ENCODE measurements at places on chromosomes 6 and 20. TPM values are rescaled to one million over a fixed set of nuclear protein-coding genes. Genes with fewer than 3 reads are reported as not detected.

Gene BMP2
- 0.10 TPM for total RNA-seq

Gene CGAS
- 14.0 TPM for total RNA-seq

Gene EYS
- not detected for total RNA-seq

Gene LPA
- total RNA-seq: not detected

Gene EFCAB8
- total RNA-seq: not detected

Gene GJA10
- not detected for total RNA-seq

Gene HLA-DMB
- 0.76 TPM for total RNA-seq

Gene SLC22A16
- total RNA-seq: not detected

Gene RRAGD
- 1.1 TPM for total RNA-seq

GRCh38 chr6:162705736-162706135 is 21.8 kb downstream of the PRKN start:
- DNase-seq: no peak

DNA sequence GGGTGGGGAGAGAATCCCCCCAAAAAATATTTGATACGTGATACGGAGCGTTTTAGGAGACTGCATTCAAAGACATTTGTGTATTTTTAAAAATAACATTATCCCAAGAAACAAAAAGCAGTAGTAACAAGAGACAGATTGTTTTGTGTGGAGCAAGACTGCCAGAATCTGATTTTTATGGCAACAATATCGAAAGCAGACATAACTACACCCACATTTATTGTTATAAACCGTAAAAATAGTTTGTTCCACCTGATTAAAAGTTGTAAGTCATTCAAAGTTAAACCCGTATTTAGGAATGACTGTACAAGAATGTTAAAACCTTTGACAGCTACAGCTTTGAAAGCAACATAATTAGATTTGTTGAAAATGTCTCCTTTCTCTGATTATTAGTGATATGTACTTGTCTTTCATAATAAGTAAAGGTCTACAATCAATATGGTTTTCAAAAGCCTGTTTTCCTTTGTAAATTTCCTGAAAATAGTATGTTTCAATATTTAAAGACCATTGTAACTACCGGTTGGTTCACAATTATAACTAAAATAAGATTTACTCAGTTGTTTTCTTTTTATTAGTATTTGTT is 2.7 kb downstream of the EYA4 start:
- DNase-seq: no peak

GRCh38 chr20:48800177-48800576 is 27.6 kb downstream of the PREX1 start:
- DNase-seq: no peak

DNA sequence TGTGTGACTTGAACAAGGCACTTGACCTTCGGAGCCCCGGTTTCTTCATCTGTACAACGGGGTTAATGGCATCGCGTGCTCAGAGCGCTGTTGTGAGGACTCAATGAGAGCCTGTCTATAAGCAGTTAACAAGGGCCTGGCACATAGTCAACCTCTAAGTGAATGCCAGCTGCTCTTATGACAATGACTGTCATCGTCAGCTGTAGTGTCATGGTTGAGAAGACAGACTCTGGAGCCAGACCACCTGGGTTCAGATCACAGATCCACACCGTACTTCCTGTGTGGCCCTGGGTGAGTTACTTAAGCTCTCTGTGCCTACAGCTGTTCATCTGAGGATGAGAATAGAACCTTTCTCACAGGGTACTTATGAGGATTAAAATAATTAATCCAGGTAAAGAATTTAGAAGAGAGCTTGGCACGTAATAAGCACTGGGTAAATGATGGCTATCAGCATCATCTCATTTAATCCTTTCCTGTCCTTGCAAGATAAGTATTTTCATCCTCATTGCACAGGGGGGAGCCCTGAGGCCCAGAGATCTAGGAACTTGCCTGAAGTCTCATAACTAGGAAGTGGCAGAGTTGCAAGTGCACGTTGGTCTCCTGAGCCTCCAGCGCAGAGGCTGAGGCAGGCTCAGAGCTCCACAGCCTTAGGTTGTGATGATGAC is 105.3 kb downstream of the EYA2 start:
- DNase-seq: no peak

DNA sequence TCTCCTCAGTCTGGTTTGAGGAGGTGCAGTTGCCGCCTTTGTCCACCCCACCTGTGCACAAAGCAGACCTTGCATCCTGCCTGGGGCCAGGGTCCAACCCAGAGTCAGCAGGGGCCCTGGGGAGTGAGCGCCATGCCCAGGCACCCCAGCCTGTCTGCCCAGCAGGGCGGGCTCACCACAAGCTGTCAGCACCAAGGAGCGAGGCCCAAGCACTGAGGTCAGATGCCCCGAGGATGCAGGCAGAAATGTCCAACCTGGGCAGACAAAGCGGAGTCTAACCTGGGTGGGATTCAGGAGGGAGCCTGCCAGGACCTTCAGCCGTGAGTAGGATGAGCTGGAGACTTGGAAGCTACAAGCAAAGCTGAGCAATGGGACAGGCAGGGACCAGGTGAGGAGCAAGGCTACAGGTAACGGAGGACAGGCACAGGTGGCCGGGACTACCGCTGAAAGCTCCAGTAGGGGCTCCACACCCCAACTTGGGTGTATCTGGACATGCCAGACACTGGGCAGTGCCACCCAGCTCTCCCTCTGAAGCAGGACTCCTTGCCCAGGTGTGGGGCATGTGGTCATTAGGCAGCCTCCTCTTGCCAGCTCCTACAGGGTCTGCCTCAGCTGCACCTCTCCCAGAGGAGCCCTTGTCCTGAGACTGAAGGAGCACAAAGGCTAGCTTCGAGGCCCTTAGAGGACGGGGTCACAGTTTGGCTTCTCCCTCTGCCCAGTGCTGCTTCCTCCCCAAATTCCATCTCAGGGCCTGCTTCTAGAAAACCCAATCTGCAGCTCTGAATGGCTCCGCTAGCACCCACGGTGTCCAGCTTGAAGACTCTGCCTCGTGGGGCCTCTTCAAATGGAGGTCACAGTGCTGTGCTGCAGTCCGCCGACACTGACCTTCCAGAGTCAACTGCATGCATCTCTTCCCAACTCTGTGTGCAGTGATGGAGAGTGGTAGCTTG is 210.6 kb upstream of the CDYL start:
- no peak for DNase-seq

GRCh38 chr6:75085931-75086635 is 119.8 kb downstream of the COL12A1 start:
- DNase-seq: no peak

GRCh38 chr20:34709831-34710567 is 5.9 kb downstream of the TP53INP2 start:
- peak; percentile 24 for DNase-seq

GRCh38 chr6:11921751-11922150 is 90.4 kb upstream of the HIVEP1 start:
- DNase-seq: no peak

- peak; percentile 74 for DNase-seq
These were observed at the start of gene MOCS1 for GRCh38 chr6:39934131-39934757. Gene MOCS1 (minus strand): TSS chr6:39934462. CDS start chr6:39934417, 45 bp downstream.

DNA sequence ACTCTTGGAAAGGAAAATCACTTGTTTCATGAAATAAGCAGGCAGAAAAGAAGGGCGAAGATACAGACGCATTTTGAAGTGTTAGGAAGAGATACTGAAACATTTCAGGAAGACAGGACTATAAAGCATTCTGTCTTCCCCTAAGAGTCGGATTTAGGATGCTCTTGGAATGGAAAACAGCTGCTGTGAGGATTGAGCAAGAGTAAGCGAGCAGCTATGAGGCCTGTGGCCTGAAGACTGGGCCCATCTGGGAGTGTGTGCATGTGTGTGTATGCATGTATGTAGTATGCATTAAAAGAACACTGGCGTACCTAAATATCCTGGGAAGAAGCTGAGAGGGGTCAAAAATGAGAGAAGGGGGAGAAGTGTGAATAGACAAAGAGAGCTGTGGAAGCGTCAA is 83.6 kb downstream of the SIM1 start:
- no peak for DNase-seq

DNA sequence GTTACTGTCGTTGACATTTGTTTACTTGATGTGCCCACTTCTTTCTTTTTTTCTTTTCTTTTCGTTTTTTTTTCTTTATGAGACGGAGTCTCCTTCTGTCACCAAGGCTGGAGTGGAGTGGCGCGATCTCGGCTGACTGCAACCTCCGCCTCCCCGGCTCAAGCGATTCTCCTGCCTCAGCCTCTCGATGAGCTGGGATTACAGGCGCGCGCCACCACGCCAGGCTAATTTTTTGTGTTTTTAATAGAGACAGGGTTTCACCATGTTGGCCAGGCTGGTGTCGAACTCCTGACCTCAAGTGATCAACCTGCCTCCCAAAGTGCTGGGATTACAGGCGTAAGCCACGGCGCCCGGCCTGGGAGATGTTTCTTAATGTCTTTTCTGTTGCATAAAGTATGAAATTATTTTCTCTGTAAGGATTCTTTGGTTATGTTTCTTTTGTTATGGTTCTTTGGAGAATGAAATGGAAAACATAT is 33.3 kb upstream of the PRSS16 start:
- peak; percentile 30 for DNase-seq

GRCh38 chr20:41594514-41595322 is 23.5 kb downstream of the CHD6 start:
- DNase-seq: no peak

DNA sequence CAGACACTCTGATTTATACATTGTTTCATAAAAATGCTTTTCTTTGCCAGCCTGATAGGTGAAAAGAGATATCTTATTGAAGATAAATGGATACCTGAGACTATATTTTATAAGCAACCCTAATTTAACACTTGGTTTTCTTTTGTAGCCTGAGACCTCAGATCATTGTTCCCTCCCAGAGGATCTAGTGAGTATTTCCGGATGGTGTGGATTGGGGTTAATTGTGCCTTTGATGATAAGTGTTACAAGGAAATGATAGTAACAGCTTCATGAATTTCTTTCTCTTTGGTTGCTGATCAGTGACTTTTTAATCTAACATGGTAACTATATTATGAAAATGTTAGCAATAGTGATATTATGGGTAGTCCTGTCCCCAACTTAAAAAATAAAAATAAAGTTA is 30.4 kb downstream of the KDM1B start:
- no peak for DNase-seq

DNA sequence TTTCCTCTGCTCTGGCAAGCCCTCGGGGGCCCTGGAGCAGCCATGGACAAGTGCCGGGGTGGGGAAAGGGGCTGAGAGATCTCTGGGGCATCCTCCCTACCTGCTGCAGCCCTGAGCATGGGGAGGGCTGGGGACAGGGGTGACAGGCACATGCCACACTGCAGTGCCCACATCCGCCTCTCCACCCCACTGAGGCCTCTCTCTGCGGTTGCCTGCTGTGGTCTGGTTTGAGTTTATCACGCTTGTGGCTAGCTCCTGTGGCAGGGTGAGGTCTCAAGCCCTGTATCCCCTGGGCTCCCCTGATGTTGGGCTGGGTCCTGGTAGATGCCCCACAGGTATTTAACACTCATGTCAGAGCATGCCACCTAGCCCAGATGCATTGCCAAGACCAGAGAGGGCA is 52.9 kb upstream of the MLN start:
- no peak for DNase-seq

DNA sequence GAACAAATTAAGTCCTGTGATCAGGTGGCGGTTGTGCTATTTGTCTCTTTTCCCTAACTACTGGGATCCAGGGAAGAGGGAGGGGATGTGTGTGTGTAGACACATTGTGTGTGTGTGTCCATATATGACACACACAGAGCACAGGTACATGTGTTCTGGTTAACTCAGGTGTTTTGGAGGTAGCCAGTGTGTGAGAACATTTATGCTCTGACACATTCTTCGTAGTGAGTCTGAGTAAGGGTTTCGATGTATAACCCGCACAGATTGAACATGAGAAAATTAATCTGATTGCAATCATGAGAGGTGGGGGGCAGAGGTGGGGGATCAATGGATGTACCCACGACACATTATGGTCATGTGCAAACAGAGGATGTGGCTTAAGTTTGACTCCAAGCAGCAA is 12.6 kb downstream of the ZC3H12D start:
- DNase-seq: no peak

GRCh38 chr6:129692467-129692866 is 17.5 kb downstream of the ARHGAP18 start:
- no peak for DNase-seq

- DNase-seq: no peak
These were observed 229.8 kb upstream of the CEP162 start for GRCh38 chr6:84457276-84457675.

DNA sequence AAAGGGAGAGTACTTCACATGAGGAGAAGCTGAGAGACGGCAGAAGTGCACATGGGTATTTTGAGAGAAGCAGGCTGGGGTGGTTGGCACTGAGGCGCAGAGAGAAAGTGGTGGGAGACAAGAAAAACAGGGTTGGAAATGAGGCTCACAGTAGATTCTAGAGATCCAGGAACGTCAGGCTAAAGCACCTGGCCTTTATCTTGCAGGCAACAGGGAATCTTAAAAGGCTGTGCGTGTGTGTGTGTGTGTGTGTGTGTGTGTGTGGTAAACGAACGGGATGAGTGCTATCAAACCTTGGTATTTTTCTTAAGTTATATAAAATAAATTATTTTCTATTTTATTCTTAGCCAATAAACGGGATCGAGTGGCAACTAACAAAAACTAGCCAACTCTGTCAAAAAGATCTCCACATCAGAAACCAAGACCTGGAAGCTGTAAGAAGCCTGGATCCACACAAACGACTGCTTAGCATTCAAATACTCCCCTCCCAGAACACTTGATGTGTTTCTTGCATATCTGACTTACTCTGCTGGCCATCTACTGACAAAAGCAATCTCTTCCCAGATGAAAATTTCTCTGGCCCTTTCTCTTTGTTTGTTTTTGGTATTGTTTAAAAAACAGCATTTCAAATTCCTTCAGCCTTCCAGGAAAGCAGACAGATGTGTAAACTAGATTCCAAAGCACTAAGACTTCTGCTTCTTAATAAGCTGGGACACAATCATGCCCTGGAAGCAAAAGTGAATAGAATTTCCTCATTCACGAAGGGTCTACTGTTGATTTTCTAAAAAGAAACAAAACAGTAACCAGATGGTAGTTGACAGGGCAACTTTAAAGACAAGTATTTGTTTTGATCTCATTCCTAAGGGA is 44.8 kb upstream of the FABP7 start:
- no peak for DNase-seq

DNA sequence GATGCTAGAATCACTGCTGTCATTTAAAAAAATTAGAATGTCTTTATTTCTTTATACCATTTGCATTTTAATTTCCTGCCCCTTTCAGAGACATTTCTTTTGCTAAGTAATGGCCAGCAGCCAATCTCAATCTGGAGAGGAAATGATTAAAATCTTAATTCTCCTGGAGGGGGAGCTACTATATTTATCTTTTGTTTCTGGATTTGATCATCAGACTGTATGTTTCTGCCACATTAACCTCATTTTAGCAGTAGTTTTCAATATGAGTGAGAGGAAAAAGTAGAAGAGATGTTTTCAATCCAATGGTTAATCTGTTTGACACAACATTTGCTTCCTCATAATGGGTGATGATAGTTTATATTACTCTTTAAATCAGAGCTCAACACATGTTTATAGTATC is 138.0 kb downstream of the FUT9 start:
- no peak for DNase-seq

- DNase-seq: no peak
These were observed 403.3 kb downstream of the TAF4 start for GRCh38 chr20:61662226-61662967.

DNA sequence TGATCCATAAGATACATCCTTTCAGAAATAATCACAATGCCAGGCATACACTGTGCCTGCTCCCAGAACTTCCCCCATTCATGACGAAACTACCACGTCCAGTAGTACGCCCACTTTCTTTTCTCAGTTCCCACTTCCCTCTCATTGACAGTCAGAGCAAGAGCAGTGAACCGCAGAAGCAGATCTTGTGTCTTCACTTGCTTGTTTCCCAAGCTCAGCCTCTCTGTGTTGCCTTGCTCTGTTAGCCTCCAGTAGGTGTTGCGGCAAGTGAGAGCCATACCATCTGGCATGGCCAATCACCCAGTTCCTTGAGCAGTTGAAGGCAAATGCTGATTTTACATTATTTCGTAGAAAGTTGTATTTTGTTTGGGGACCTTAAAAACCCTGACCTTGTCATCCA is 11.7 kb downstream of the UST start:
- no peak for DNase-seq
